ENCODE measurements at places on chromosomes 6 and 20.
A peak's percentile ranks its signal among the peaks of the same experiment; 100 is the strongest.

DNA sequence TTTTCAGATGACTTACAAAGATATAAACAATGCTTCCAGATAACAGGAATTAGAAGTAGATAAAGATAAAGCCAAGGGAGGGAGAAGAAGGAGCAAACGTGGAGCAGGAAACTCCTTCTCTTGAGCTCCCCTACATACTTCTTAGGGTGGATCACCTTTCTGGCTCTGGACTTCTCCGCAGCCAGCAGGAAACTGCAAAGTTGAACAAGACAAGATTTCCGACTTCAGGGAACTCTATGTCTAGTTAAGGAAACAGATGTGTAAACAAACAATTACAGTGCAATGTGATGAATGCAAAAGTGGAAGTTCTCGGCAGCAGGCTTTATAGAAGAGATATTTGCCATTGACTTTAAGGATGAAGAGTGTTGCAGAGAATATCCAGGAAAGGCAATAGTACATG is 134.0 kb upstream of the MARCKS start:
- H3K36me3 ChIP-seq = no peaks in the 10 kb centered on the region
- H3K4me1 ChIP-seq = no peaks in the 10 kb centered on the region
- DNase-seq = no peak

GRCh38 chr20:53786445-53787267 is 193.0 kb upstream of the ZNF217 start:
- no peaks in the 10 kb centered on the region for H3K36me3 ChIP-seq
- no peaks in the 10 kb centered on the region for H3K27me3 ChIP-seq
- no peak overlapping the region for H3K27ac ChIP-seq
- peaks cover 2% of the 10 kb centered on the region for H3K4me1 ChIP-seq
- no peak for DNase-seq
- H3K4me3 ChIP-seq = no peak overlapping the region

DNA sequence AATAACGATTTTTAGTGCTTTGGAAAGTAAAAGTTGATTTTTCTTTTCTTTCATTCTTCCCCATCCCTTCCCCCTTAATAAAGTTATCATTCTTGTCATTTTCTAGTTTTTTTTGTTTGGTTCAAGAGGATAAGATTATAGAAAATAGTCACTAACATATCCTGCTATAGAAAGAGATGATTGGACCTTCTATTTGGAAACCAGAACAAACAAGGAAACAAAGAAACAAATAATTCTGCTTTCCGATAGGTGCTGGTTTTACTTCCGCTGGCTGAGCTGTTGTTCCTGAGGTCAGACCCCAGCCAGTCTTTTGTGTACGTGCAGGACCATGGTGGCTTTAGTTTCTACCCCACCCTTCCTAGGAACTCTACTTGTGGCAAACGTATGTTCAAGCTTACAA is at the start of gene CDH26:
Gene CDH26, plus strand, starts transcription at position 301 of the 400 bp plus-strand sequence. CDS start 304 bp downstream, outside the sequence.
- H3K27ac ChIP-seq = no peak within 1 kb of the TSS
- H3K4me3 ChIP-seq = no peak within 1 kb of the TSS
- no peaks in the 10 kb centered on the region for H3K27me3 ChIP-seq
- no peak for DNase-seq
- H3K36me3 ChIP-seq = no peaks in the 10 kb centered on the region

- no peak for DNase-seq
- H3K4me3 ChIP-seq = no peak overlapping the region
- H3K27me3 ChIP-seq = peaks cover 10% of the 10 kb centered on the region
- H3K4me1 ChIP-seq = no peaks in the 10 kb centered on the region
Observed at GRCh38 chr20:17806739-17807441, 107.1 kb downstream of the BANF2 start.

GRCh38 chr20:2260250-2260649 is 35.6 kb upstream of the TGM3 start:
- peaks cover 8% of the 10 kb centered on the region for H3K27me3 ChIP-seq
- H3K36me3 ChIP-seq = no peaks in the 10 kb centered on the region
- peaks cover 10% of the 10 kb centered on the region for H3K4me1 ChIP-seq
- DNase-seq = no peak

DNA sequence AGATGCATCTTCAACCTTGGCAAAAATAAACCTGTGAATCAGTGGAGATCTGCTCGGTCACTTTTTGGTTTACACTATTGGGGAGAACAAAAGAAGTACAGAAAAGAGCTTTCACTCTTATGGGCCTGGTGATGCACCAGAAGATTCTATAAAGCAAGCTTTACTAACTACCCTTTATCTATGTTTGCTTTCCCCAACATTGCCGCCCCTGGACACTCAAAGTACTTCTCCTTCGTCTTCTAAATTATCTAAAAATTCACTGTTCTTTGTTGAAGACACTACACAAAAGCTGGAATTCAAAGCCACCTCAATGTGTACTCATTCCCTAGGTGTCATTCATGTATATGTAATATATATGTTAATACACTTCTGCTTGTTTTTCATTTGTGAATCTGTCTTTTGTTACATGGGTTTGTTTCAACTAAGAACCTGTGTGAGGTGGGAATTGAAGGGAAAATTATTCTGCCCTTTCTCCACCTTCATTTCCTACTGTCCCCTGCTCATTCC is 97.9 kb upstream of the BTN3A2 start:
- no peak overlapping the region for H3K27ac ChIP-seq
- H3K27me3 ChIP-seq = no peaks in the 10 kb centered on the region
- no peaks in the 10 kb centered on the region for H3K36me3 ChIP-seq
- DNase-seq = no peak

DNA sequence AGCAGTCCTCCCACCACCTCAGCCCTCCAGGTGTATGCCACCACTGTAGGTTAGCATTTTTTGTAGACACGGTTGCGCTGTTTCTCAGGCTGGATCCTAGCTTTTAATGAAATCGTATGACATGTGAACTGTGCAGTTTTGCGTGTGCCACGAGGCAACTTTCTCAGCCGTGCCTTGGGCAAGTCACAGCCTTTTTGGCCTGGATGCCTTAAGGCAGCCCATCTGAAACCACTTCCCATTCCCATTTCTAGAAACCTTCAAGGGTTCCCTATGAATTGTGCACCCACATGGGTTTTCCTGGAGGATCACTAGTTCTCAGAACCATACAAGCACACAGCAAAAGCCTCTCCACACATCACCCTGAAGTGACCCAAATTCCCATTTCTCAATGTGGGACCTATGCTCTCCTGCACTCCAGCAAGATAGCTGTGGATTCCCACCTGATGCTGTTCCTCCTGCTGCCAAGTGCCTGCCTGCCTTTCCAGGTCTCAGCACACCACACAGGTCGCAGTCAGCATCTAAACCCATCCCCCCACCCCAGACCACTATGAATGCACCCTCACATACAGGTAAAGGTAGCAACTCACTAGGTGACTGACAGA is 28.9 kb downstream of the SNX5 start:
- DNase-seq = no peak
- peaks cover 22% of the 10 kb centered on the region for H3K36me3 ChIP-seq
- peaks cover 31% of the 10 kb centered on the region for H3K4me1 ChIP-seq
- H3K4me3 ChIP-seq = no peak overlapping the region
- H3K27me3 ChIP-seq = no peaks in the 10 kb centered on the region
- H3K27ac ChIP-seq = peak overlapping the region; percentile 75

GRCh38 chr20:53494753-53495152 is 98.9 kb downstream of the ZNF217 start:
- no peaks in the 10 kb centered on the region for H3K36me3 ChIP-seq
- H3K27me3 ChIP-seq = peaks cover 16% of the 10 kb centered on the region
- no peak overlapping the region for H3K27ac ChIP-seq
- no peak overlapping the region for H3K4me3 ChIP-seq
- peaks cover 2% of the 10 kb centered on the region for H3K4me1 ChIP-seq

- no peak for DNase-seq
- peaks cover 5% of the 10 kb centered on the region for H3K27me3 ChIP-seq
- no peak overlapping the region for H3K4me3 ChIP-seq
- H3K27ac ChIP-seq = no peak overlapping the region
Observed at GRCh38 chr6:37713529-37714119, 15.9 kb upstream of the MDGA1 start.

GRCh38 chr6:3623451-3624249 is 127.9 kb downstream of the PXDC1 start:
- peak; percentile 41 for DNase-seq
- no peaks in the 10 kb centered on the region for H3K36me3 ChIP-seq
- H3K27ac ChIP-seq = no peak overlapping the region
- H3K27me3 ChIP-seq = peaks cover 46% of the 10 kb centered on the region

GRCh38 chr6:37171201-37171969 is 1.4 kb downstream of the PIM1 start:
- H3K4me1 ChIP-seq = peaks cover 45% of the 10 kb centered on the region
- peaks cover 58% of the 10 kb centered on the region for H3K36me3 ChIP-seq
- H3K4me3 ChIP-seq = peak overlapping the region; percentile 93
- peak; percentile 57 for DNase-seq
- no peaks in the 10 kb centered on the region for H3K27me3 ChIP-seq
